ENCODE measurements at places on chromosomes 6 and 20. TPM values are rescaled to one million over a fixed set of nuclear protein-coding genes. Genes with fewer than 3 reads are reported as not detected.

GABRR1 gene
- total RNA-seq: 2.0 TPM

ELOVL4 gene
- 2.3 TPM for total RNA-seq

C6orf163 gene
- 6.2 TPM for total RNA-seq

ADGRF4 gene
- 0.18 TPM for total RNA-seq

SIRPB1 gene
- total RNA-seq: 1.8 TPM

LHFPL5 gene
- not detected for total RNA-seq

PRRT1 gene
- total RNA-seq: 1.9 TPM

RBPJL gene
- total RNA-seq: not detected

TRIM26 gene
- 30.3 TPM for total RNA-seq

HLA-DQA1 gene
- total RNA-seq: 4.4 TPM

CDH22 gene
- total RNA-seq: 0.41 TPM

C20orf144 gene
- not detected for total RNA-seq

FNDC1 gene
- total RNA-seq: 16.2 TPM

OPN5 gene
- 0.64 TPM for total RNA-seq

TSHZ2 gene
- total RNA-seq: 21.8 TPM

TINAG gene
- total RNA-seq: 17.2 TPM

OLIG3 gene
- total RNA-seq: not detected

TRAPPC3L gene
- 0.06 TPM for total RNA-seq

SLC26A8 gene
- 0.29 TPM for total RNA-seq

SSTR4 gene
- 0.18 TPM for total RNA-seq

ZBTB12 gene
- 14.4 TPM for total RNA-seq

TTK gene
- total RNA-seq: 8.5 TPM

RAB32 gene
- 14.4 TPM for total RNA-seq

MACROD2 gene
- total RNA-seq: 19.9 TPM

CEP250 gene
- 21.4 TPM for total RNA-seq

PNPLA1 gene
- total RNA-seq: 1.1 TPM

MAFB gene
- total RNA-seq: 47.9 TPM

ZNF311 gene
- 2.6 TPM for total RNA-seq

CST2 gene
- total RNA-seq: not detected

SYCP2L gene
- 3.7 TPM for total RNA-seq

BHLHE23 gene
- total RNA-seq: not detected

NFKBIE gene
- 13.9 TPM for total RNA-seq

NHLRC1 gene
- 3.2 TPM for total RNA-seq

ZFP57 gene
- total RNA-seq: not detected

SLC17A3 gene
- total RNA-seq: 0.12 TPM

PRDM1 gene
- 3.7 TPM for total RNA-seq

KIF16B gene
- 24.4 TPM for total RNA-seq

CYP24A1 gene
- 3.3 TPM for total RNA-seq

OR2B6 gene
- 0.23 TPM for total RNA-seq

CLPSL2 gene
- not detected for total RNA-seq

DDO gene
- 2.7 TPM for total RNA-seq

C6orf52 gene
- 0.47 TPM for total RNA-seq

SYNDIG1 gene
- total RNA-seq: 10.7 TPM

TRPC4AP gene
- total RNA-seq: 58.4 TPM

TRIM10 gene
- 2.7 TPM for total RNA-seq

HEY2 gene
- 3.9 TPM for total RNA-seq
